ENCODE measurements at places on chromosomes 1 and 21. TPM values are rescaled to one million over a fixed set of nuclear protein-coding genes. Genes with fewer than 3 reads are reported as not detected.

The PPP1R8 gene
- 38.0 TPM for total RNA-seq

The PEA15 gene
- 206 TPM for total RNA-seq

The LIN9 gene
- 7.8 TPM for total RNA-seq

The SAMD11 gene
- 28.0 TPM for total RNA-seq

The GNG4 gene
- 19.4 TPM for total RNA-seq

The KCNN3 gene
- total RNA-seq: 0.07 TPM

The ASPM gene
- 30.2 TPM for total RNA-seq

The CGN gene
- 1.3 TPM for total RNA-seq

The LAX1 gene
- not detected for total RNA-seq

The S100B gene
- not detected for total RNA-seq

The PYCR2 gene
- total RNA-seq: 56.3 TPM

The SHISA4 gene
- 14.5 TPM for total RNA-seq

The BNIPL gene
- not detected for total RNA-seq

The FCAMR gene
- 0.08 TPM for total RNA-seq

The MPL gene
- total RNA-seq: not detected

The CCDC18 gene
- total RNA-seq: 6.3 TPM

The HAPLN2 gene
- total RNA-seq: not detected

The FAM163A gene
- total RNA-seq: not detected

The IRF6 gene
- 0.28 TPM for total RNA-seq

The SLC1A7 gene
- total RNA-seq: not detected

The TMEM125 gene
- not detected for total RNA-seq

The CEP85 gene
- 13.6 TPM for total RNA-seq

The HLX gene
- 5.0 TPM for total RNA-seq

The HTR6 gene
- total RNA-seq: 0.17 TPM

The ESPN gene
- not detected for total RNA-seq

The FAM72C gene
- total RNA-seq: 6.1 TPM

The RAB7B gene
- 1.8 TPM for total RNA-seq

The NR1I3 gene
- total RNA-seq: not detected

The RAVER2 gene
- 5.9 TPM for total RNA-seq

The LCE1A gene
- not detected for total RNA-seq

The TRIM62 gene
- 2.2 TPM for total RNA-seq

The OR2T2 gene
- not detected for total RNA-seq

The SLC44A5 gene
- total RNA-seq: 0.07 TPM

The SHE gene
- total RNA-seq: not detected

The PROK1 gene
- total RNA-seq: not detected

The HEYL gene
- 3.5 TPM for total RNA-seq

The CA6 gene
- not detected for total RNA-seq

The IL19 gene
- not detected for total RNA-seq

The SPRR2F gene
- not detected for total RNA-seq

The PAQR6 gene
- total RNA-seq: 3.8 TPM

Measured in A549 treated with DMSO at 1 μM for 4 hours (cell line).